ENCODE measurements at places on chromosomes 4 and X.

- no peak for DNase-seq
These were observed 746.1 kb downstream of the C4orf33 start for GRCh38 chr4:129842096-129842495.

DNA sequence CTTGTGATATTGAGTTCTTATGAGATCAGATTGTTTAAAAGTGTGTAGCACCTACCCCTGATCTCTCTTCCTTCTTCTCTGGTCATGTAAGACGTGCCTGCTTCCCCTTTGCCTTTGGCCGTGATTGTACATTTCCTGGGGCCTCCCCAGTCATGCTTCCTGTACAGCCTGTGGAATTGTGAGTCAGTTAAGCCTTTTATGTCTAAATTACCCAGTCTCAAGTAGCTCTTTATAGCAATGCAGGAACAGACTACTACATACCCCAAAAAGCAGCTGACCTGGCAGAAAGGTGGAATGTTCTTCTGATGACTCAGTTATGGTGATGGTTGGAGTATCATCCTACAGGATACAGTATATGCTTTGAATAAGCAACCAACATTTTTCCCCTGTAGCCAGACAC, 11.4 kb upstream of the MCUB start:
- DNase-seq = no peak

DNA sequence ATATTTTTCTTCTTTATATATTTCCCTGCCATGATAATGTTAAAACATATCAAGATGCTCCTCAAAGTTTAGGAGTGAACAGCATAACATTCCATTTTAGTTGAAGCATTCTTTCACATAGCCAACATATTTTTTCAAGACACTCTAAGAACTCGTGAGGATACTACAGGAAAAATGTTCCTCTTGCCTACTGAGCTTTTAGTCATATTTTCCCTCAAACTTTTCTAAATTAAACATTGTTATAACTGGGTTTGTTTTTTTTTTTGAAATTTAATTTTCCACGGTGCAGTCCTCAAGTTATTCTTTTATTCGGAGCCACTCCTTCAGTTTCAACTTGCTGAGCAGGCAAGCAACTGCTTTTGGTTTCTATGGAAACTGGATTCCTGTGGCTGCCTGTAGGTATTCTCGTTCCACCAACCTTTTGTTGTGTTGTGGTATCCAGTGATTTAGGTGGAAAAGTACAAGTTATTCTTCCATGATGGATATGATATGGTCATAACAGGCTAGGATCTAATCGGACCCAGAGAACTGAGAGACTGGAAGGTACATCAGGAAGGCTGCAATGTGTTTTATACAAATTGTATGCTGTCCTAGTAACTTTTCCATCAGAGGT, 248.0 kb downstream of the TRIML1 start:
- no peak for DNase-seq

GRCh38 chrX:130105244-130105643, 5.1 kb downstream of the ELF4 start:
- DNase-seq = no peak

DNA sequence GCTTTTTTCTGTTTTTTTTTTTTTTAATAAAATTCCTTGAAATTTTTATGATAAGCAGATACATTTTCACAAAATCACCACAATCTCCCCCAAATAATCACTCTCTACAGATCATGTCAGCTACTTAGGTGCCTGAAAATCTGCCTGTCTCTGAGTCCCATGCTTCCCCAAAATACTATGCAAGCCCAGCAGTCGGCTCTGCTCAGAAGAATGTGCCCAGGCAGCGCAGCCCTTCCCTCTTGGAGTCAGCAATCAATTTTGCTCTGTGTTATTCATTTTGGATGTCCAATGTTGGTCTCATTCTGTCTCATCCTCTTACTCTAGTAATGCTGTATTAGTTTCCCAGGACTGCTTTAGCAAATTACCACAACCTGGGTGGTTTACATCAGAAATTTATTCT, 24.9 kb upstream of the C1QTNF7 start:
- DNase-seq = no peak

DNA sequence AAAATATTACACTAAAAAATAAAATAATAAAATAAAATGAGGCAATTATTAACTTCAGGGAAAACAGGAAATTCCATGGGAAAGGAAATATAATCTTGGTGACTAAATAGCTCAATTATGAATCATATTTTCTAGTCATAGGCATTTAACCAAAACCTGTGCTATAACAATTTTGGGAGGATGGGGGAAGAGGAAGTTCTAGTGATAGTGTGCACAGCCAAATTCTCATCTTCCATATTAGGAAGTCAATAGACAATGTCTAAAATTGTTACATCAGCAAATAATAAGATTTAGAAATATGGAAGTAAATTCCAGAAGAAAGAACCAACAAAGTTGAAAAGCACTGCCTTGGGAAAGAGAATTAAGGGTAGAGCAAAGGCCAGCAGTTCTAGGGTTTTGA, 2.8 kb downstream of the AWAT2 start:
- DNase-seq = no peak

- no peak for DNase-seq
These were observed 1401.6 kb downstream of the ADGRL3 start for GRCh38 chr4:62601737-62602136.

- DNase-seq = no peak
These were observed 601.3 kb downstream of the SPRY1 start for GRCh38 chr4:123997776-123998449.

- DNase-seq = no peak
These were observed 54.7 kb upstream of the NPNT start for GRCh38 chr4:105840426-105841174.

- no peak for DNase-seq
These were observed 105.0 kb downstream of the NDST3 start for GRCh38 chr4:118139241-118139640.

DNA sequence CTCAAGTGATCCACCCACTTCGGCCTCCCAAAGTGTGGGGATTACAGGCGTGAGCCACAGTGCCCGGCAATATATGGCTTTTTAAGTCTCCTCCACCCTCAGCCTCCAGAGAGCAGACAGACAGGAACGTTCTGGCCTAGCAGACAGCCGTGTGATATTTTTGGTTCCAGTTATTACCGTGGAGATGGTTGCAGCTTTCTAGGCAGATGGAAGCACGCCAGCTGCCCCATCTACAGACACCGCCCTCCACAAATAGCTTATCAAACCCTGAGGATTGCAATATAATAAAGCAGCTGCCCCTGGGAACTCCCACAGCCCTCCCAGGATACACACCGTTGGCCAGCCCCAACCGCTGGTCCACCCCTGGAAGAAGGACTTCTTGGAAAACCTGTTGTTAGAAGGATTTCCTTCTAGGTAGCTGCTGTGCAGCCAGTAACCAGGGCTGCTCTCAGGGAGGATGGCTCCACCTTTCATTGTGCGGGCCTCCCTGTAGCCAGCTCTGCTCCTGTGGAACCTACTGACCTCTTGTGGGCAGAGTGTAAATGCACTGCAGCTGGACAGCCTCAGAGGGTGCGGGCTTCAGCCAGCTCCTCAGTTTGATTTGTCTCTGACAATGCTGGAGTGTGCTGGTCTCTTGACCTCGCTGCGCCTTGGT, 44.0 kb downstream of the SLC25A5 start:
- no peak for DNase-seq

DNA sequence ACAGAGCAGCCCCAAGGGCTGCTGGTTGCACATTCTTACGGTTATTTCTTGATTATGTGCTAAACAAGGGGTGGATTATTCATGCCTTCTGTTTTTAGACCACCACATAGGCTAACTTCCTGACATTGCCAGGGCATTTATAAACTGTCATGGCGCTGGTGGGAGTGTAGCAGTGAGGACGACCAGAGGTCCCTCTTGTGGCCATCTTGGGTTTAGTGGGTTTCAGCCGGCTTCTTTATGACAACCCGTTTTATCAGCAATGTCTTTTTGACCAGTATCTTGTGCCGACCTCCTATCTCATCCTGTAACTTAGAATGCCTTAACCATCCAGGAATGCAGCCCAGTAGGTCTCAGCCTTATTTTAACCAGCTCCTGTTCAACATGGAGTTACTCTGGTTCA, 212.4 kb upstream of the GRID2 start:
- DNase-seq = no peak

GRCh38 chr4:183383606-183384005, 60.8 kb upstream of the CDKN2AIP start:
- DNase-seq = no peak

- no peak for DNase-seq
These were observed 29.1 kb upstream of the PGM2 start for GRCh38 chr4:37797374-37797773.

GRCh38 chrX:83185887-83186286, 322.2 kb upstream of the POU3F4 start:
- no peak for DNase-seq

DNA sequence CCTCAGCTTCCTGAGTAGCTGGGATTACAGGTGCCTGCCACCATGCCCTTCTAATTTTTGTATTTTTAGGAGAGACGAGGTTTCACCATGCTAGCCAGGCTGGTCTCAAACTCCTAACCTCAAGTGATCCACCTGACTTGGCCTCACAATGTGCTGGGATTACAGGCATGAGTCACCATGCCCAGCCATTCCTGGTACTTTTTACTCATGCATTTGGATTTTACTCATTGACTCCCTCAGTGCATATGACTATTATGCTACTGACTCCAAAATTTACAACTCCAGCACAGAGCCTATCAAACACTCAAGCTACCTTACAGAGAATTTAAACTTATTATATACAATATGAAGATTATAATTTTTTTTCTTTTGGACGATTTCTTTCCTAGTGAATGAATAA, 199.9 kb downstream of the CXXC4 start:
- no peak for DNase-seq

DNA sequence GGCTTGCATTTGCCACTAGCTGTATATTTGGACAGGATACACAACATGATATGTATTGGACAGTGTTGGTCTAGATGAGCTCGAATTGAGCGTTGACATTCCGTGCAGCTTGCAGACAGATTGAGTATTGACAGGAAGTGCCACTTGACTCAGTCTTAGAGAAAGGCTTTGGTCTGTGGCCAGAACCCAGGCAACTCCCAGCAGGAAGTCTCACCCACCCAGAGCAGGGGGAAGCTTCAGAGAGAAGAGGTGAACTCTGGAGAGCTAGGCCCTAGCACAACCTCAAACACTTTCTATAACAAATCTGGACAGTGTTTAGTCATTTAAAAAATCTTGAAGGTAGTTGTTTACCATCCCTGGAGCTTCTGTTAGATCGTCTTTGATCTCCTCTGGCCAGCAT, 280.5 kb downstream of the FBXW7 start:
- DNase-seq = no peak

- DNase-seq = no peak
These were observed 20.3 kb downstream of the EVC start for GRCh38 chr4:5730993-5731990.

- DNase-seq = no peak
These were observed 158.6 kb downstream of the STPG2 start for GRCh38 chr4:97984545-97985131.

DNA sequence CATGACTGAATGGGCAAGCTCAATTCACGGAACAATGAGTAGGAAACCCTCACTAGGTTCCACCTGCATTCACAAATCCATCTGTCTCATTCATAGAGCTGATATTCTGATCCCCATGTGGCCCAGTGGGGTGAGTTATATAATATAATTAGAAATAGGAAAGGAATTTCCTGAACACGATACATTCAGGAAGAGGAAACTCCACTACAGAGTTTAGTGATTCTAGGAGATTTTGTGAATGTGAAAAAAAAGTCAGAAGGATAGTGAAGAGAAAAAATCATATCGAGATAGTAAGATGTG, 471.2 kb downstream of the GASK1B start:
- DNase-seq = no peak
